Left ventricle myocardium inferior (tissue), 1 donor: ENCODE measurements at places on chromosomes 12 and 14.

GRCh38 chr14:95943699-95944098, 67.1 kb downstream of the TUNAR start:
- DNase-seq: no peak

DNA sequence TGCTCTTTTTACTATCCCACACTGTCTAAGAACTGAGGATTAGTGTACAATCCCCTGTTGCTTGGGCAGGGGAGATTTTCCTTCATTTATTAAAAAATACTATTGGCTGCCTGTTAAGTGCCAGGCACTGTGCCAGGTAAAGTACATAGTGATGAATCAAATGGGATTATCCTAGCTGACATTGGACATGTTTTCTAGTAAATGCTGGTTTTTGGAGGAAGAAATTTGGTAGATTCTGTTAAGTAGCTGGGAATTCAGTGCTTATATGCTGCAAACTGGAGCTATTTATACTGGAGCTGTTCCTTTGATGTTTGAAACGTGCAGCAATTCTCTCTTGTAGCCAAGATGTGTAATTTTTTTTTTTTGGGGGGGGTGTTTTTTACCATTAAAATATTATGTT, 299.6 kb downstream of the EMP1 start:
- no peak for DNase-seq

GRCh38 chr12:57550641-57551549, 1.1 kb downstream of the KIF5A start:
- no peak for DNase-seq

DNA sequence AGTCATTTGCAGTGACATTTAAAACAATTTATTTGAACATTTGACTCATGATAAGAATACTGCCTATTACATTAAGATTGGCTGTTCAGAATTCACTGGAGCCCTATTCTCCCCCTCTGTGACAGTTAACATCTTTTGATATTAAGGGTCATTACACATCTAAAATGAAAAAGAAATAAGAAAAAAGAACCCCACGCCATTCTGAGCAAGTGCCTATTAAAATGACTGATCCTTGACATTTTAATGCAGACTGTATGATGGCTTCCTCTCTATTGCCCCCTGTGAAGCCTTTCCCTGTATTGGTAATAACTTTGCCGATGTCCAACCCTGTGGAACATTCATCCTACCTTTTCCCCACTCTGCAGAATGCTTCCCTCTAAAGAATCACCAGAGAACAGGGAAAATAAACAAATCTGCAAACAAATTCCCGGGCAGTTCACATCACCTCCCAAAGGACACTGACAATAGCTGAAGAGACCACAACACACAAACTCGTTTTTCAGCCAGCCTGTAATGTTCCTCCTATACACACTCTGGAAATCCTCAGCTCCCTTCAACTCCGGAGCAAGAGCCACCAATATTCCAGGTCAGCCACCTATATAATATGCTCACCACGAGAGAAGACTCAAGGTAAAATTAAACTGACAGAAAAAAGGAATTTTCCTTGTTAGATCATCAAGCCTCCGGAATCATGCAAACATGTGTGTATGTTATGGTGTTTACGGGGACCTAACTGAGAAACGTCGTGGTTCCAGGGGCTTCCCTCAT, 2.1 kb downstream of the NIN start:
- no peak for DNase-seq

DNA sequence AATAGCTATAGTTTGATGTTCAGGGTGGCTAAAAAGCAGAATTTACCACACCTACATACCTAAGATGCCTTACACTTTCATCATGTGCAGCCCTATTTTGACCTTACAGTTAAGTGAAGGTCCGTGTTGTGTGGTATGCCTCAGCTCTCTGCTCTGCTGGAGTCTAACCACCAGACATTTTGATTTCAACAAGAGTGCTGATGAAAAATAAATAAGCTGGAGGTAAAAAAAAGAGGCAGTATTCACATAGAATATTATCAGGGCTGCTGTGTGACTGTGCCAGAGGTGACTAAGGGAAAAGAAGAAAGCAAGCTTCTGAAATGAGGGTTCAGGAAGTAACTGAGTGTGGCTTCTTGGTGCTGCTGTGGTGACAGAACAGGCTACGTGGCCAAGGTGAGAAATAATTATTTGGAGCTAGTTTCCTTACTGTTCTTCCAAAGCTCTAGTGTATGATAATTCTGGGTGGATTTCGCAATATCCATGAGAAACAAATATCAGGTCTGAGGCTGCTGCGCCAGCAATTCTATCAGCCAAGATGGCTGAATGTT, 188.8 kb downstream of the STXBP6 start:
- DNase-seq: no peak

DNA sequence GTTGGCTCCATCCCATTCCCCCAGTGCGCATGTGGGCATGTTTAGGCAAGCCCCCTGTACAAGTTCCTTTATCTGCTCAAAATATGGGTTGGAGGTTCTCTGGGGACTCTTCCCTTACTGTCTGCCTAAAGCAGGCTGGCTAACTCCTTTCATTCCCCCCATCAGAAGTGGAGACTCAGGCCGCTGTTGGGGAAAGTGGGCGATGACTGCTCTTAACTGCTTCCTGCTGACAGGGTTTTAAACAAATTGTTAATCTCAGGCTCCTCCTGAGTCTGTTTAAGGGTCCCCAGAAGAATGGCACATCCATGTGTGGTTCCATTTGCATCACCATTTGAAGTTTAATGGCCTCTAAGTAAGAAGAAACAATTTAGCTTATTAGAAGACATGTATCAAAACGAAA, 15.4 kb upstream of the FAR2 start:
- DNase-seq: no peak

DNA sequence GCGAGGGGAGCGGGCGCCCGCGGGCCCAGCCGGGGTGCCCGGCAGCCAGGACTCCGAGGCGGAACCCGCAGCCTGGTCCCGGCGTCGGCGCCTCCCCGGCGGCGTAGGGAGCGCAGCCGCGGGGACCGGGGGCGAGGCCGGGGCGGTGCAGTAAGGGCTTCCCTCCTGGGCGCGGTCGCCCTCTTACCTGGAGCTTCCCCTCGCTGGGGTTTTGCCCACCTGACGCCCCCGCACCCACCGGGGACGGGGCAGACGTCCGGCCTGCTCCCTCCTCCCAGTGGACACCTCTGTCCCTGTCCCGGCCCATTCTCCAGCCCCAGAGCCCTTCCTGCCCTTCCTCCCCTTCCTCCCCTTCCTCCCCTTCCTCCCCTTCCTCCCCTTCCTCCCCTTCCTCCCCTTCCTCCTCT, 413 bp upstream of the TUBA1C start:
- DNase-seq: no peak

- DNase-seq: peak; percentile 30
Observed at GRCh38 chr12:127293507-127294310, 973.3 kb upstream of the TMEM132C start.

DNA sequence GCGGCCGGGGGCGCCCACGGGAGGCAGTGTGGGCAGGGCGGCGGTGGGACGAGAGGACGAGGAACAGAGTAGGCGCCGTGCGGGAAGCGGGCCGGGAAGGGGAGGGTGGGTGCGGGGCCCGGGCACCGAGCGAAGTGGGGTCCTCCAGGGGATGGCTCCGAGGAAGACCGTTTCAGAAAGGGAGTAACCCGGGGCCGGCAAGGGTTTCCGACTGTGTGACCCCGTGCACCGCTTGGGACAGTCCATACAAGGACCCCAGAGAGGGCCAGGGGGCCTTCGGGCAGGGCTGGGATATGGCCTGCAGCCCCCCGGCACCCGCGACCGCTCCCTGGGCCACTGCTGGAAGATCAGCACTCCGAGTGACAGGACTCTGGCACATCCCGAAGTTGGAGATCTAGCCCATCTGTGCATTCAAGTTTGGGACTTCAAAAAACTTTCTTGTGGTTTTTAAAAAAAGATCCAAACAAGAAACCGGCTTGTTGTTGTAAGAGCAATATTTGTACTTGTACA, 448 bp downstream of the TSPAN9 start:
- DNase-seq: peak; percentile 47
